HepG2 (cell line): ENCODE measurements at places on chromosomes 6 and 20. TPM values are rescaled to one million over a fixed set of nuclear protein-coding genes. Genes with fewer than 3 reads are reported as not detected.

The CALHM5 gene
- total RNA-seq: not detected in 2 replicates

The SLC35B2 gene
- 34.9 and 61.1 TPM in 2 replicates for total RNA-seq

The ADAM33 gene
- not detected in 2 replicates for total RNA-seq

The HLA-DQA1 gene
- total RNA-seq: not detected in 2 replicates

GRCh38 chr20:44180814-44181213, 6.2 kb downstream of the JPH2 start:
- DNase-seq: no peak
- no peak overlapping the region for H3K4me3 ChIP-seq
- H3K27me3 ChIP-seq: peaks cover 11% of the 10 kb centered on the region; the same call in 1 of the 2 replicates
- H3K4me1 ChIP-seq: 0 out of 2 replicates have a peak, but pooled peaks cover 5% of the 10 kb centered on the region
- no peaks in the 10 kb centered on the region for H3K36me3 ChIP-seq
- no peak overlapping the region for H3K27ac ChIP-seq

- no peak for DNase-seq
- no peaks in the 10 kb centered on the region for H3K27me3 ChIP-seq
Measured at GRCh38 chr6:157520117-157520406, 139.1 kb downstream of the ZDHHC14 start.

DNA sequence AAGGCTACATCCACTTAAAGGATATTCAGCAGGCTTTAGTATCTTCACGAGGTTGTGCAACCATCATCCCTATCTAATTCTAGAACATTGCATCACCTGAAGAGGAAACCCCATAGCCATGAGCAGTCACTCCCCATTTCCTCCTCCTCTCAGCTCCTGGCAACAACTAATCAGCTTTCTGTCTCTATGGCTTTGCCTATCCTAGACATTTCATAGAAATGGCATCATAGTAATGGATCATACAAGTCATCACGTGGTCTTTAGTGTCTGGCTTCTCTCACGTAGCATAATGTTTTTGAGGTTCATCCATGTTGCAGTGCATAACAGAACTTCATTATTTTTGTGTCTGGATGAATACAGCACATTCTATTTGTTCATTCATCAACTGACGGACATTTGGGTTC, 20.5 kb downstream of the SNAI1 start:
- H3K4me3 ChIP-seq: no peak overlapping the region
- H3K36me3 ChIP-seq: no peaks in the 10 kb centered on the region
- no peaks in the 10 kb centered on the region; the same call in none of the 2 replicates for H3K27me3 ChIP-seq
- H3K27ac ChIP-seq: no peak overlapping the region

- no peaks in the 10 kb centered on the region for H3K27me3 ChIP-seq
- no peak overlapping the region for H3K27ac ChIP-seq
- no peak overlapping the region; the same call in 1 of the 2 replicates for H3K4me3 ChIP-seq
- H3K4me1 ChIP-seq: peaks cover 16% of the 10 kb centered on the region
Measured at GRCh38 chr20:11935212-11936154, 17.8 kb downstream of the BTBD3 start.

GRCh38 chr6:150857945-150858308, 7.6 kb upstream of the MTHFD1L start:
- H3K27ac ChIP-seq: peak overlapping the region; percentile 20
- no peak overlapping the region for H3K4me3 ChIP-seq
- H3K27me3 ChIP-seq: no peaks in the 10 kb centered on the region
- no peak for DNase-seq
- H3K36me3 ChIP-seq: no peaks in the 10 kb centered on the region
- peaks cover 14% of the 10 kb centered on the region for H3K4me1 ChIP-seq

- no peaks in the 10 kb centered on the region for H3K36me3 ChIP-seq
- no peak overlapping the region for H3K4me3 ChIP-seq
- no peak overlapping the region for H3K27ac ChIP-seq
- no peak for DNase-seq
- no peaks in the 10 kb centered on the region for H3K4me1 ChIP-seq
Measured at GRCh38 chr20:48556956-48557355, 270.8 kb downstream of the PREX1 start.

- no peak for DNase-seq
- peaks cover 21% of the 10 kb centered on the region; the same call in 2 of the 3 replicates for H3K36me3 ChIP-seq
- no peaks in the 10 kb centered on the region; the same call in 2 of the 3 replicates for H3K27me3 ChIP-seq
- peaks cover 32% of the 10 kb centered on the region for H3K4me1 ChIP-seq
- no peak overlapping the region for H3K4me3 ChIP-seq
- H3K27ac ChIP-seq: no peak overlapping the region
Measured at GRCh38 chr20:4153251-4153650, 137.9 kb upstream of the RNF24 start.

DNA sequence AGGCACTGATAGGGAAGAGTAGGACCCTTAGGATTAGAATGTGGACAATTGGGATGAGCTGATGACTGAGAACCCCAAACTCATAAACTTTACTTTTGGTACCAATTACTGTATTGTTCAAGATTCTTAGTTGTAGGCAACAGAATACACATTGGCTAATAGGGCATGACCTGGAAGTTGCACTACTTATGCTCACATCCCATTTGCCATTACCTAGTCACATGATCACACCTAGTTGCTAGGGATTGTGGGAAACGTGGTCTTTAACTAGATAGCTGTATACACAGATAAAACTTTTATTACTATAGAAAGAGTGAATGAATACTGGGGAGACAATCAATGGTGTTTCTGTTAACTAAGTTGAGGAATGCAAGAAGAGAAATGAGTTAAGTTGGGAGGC, 113.4 kb upstream of the AKIRIN2 start:
- H3K27me3 ChIP-seq: no peaks in the 10 kb centered on the region
- no peak for DNase-seq
- H3K4me1 ChIP-seq: peaks cover 43% of the 10 kb centered on the region
- H3K27ac ChIP-seq: no peak overlapping the region

GRCh38 chr6:168052291-168052891, 26.6 kb downstream of the FRMD1 start:
- peaks cover 81% of the 10 kb centered on the region for H3K27me3 ChIP-seq
- no peaks in the 10 kb centered on the region for H3K36me3 ChIP-seq
- no peak for DNase-seq
- no peaks in the 10 kb centered on the region for H3K4me1 ChIP-seq
- no peak overlapping the region for H3K4me3 ChIP-seq

GRCh38 chr6:82237013-82237412, 10.5 kb downstream of the IBTK start:
- no peaks in the 10 kb centered on the region for H3K27me3 ChIP-seq
- DNase-seq: no peak
- H3K4me1 ChIP-seq: peaks cover 20% of the 10 kb centered on the region; the same call in 1 of the 2 replicates
- H3K27ac ChIP-seq: no peak overlapping the region
- peaks cover 7% of the 10 kb centered on the region for H3K36me3 ChIP-seq

GRCh38 chr6:30127238-30128093, 8.5 kb upstream of the TRIM40 start:
- no peak for DNase-seq
- H3K36me3 ChIP-seq: no peaks in the 10 kb centered on the region
- H3K4me3 ChIP-seq: no peak overlapping the region
- H3K27me3 ChIP-seq: no peaks in the 10 kb centered on the region
- no peak overlapping the region for H3K27ac ChIP-seq

DNA sequence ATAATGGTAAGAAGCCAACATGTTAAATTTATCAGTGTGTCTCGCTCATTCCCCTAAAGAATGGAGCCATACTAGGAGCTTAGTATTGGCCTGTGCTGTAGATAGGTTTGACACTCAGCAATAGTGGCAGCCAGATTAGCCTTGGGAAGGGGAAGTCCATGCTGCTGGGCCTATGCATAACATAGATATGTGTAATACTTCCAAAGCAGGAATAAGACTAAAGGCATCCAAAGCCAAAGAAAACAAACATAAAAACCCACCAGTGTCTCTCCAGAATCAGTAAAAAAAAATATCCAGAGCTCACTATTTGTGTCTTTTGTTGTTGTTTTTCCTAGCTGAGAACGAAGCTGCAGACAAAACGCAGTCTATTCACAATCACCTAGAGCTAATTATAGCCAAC, 104.2 kb upstream of the STXBP5 start:
- no peak for DNase-seq
- H3K4me1 ChIP-seq: no peaks in the 10 kb centered on the region
- no peaks in the 10 kb centered on the region for H3K36me3 ChIP-seq
- no peak overlapping the region for H3K27ac ChIP-seq

DNA sequence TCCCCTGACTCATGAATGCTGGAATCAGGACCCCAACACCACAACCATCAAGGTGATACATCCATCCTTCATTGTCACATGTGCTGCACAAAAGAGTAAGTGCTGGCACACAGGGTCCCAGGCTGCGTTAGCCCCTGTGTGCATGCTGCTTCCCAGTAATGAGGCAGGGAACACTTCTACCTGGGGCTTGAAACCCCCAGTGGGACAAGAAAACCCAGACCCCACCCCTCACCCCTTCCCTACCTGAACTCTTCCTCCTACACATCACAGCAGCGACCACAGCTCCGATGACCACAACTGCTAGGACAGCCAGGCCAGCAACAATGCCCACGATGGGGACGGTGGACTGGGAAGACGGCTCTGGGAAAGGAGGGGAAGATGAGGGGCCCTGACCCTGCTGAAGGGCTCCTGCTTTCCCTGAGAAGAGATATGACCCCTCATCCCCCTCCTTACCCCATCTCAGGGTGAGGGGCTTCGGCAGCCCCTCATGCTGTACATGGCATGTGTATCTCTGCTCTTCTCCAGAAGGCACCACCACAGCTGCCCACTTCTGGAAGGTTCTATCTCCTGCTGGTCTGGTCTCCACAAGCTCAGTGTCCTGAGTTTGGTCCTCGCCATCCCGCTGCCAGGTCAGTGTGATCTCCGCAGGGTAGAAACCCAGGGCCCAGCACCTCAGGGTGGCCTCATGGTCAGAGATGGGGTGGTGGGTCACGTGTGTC, 2.0 kb downstream of the HLA-B start:
- H3K4me1 ChIP-seq: no peaks in the 10 kb centered on the region
- no peaks in the 10 kb centered on the region for H3K36me3 ChIP-seq
- H3K27me3 ChIP-seq: no peaks in the 10 kb centered on the region
- no peak overlapping the region for H3K4me3 ChIP-seq
- H3K27ac ChIP-seq: no peak overlapping the region

GRCh38 chr6:112205427-112206109, 48.8 kb downstream of the LAMA4 start:
- no peak for DNase-seq
- no peaks in the 10 kb centered on the region for H3K36me3 ChIP-seq
- H3K27me3 ChIP-seq: no peaks in the 10 kb centered on the region
- peaks cover 16% of the 10 kb centered on the region for H3K4me1 ChIP-seq
- H3K4me3 ChIP-seq: no peak overlapping the region

DNA sequence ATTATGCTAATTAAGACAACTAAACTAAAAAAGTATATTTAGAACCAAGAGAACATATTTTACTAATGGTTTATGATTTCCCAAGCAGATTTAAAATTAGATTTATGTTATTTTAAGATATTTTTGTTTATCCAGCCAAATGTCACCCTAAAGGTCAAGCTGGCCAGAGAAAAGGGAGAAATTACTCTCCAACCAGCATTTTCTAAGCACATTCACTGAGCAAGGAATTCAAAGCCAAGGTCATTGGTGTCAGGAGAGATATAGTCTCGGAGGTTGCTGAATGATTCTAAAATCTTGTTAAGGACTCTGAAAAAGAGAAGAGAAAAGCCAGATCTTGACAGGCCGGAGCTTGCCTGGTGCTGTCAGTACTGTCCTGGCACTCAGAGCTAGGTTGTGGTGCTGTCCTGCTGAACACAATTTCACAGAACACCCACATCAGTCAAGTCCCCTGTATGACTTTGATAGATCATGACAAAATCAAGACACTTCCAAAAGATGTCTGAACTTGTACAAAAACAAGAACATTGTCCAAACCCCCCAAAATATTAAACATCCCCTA, 222.3 kb upstream of the SMLR1 start:
- H3K36me3 ChIP-seq: no peaks in the 10 kb centered on the region
- H3K27me3 ChIP-seq: no peaks in the 10 kb centered on the region
- H3K27ac ChIP-seq: no peak overlapping the region
- H3K4me3 ChIP-seq: no peak overlapping the region

DNA sequence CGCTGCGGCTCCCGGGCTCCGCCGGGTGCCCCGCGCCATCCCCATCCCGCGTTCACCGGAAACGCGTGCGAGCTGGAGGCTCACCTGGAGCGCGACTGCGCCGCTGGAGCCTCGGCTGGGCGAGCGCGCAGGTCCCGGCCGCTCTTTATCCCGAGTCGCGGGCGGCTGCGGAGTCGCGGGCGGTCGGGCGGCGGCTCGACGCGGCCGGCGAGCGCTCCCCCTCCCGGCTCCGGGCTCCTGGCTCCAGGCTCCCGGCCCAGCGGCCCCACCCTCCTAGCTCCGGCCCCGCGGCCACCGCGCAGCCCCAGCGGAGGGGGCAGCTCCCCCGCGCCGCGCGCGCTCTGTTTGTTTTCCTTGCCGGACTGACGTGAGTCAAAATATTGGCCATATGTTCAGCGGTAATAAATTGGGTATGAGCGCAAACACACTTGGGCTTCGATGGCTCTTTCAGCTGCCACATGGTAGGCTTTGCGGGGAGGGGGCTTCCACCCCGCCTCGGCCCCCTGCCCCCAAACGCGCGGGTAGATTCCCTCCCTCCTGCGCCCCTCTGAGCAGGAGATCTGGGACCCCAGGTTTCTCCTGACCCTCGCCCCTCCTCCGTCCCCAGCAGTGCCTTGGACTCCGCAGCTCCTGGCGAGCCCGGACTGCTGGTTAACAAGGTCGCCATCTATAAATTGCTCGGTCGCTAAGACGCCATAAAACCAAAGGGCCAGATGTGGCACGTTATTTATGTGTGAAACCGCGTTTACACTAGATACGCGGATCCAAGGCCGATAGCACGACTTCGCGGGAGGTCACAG, 8.8 kb upstream of the NKX2-2 start:
- H3K4me3 ChIP-seq: no peak overlapping the region
- no peak for DNase-seq
- peaks cover 13% of the 10 kb centered on the region; the same call in 1 of the 2 replicates for H3K4me1 ChIP-seq
- H3K27me3 ChIP-seq: peaks cover 72% of the 10 kb centered on the region
- H3K27ac ChIP-seq: no peak overlapping the region
- no peaks in the 10 kb centered on the region for H3K36me3 ChIP-seq

- H3K27ac ChIP-seq: no peak overlapping the region
- H3K27me3 ChIP-seq: peaks cover 19% of the 10 kb centered on the region; the same call in 2 of the 3 replicates
- no peaks in the 10 kb centered on the region for H3K4me1 ChIP-seq
- H3K36me3 ChIP-seq: no peaks in the 10 kb centered on the region
Measured at GRCh38 chr6:31354158-31354863, 2.7 kb downstream of the HLA-B start.
